ENCODE measurements at places on chromosomes 16 and 17. TPM values are rescaled to one million over a fixed set of nuclear protein-coding genes. Genes with fewer than 3 reads are reported as not detected.

- no peaks in the 10 kb centered on the region for H3K36me3 ChIP-seq
- no peak overlapping the region for H3K27ac ChIP-seq
- DNase-seq, result no peak
- H3K4me1 ChIP-seq, result no peaks in the 10 kb centered on the region
- no peaks in the 10 kb centered on the region for H3K27me3 ChIP-seq
Measured at GRCh38 chr17:49180998-49181635, 29.3 kb downstream of the GNGT2 start.

- peaks cover 6% of the 10 kb centered on the region for H3K4me1 ChIP-seq
- peak overlapping the region; percentile 85 for H3K27ac ChIP-seq
- H3K36me3 ChIP-seq, result no peaks in the 10 kb centered on the region
- no peak overlapping the region for H3K4me3 ChIP-seq
Measured at GRCh38 chr16:50574745-50575136, 26.5 kb downstream of the NKD1 start.

- H3K27me3 ChIP-seq, result no peaks in the 10 kb centered on the region
- H3K4me1 ChIP-seq, result no peaks in the 10 kb centered on the region
- no peaks in the 10 kb centered on the region for H3K36me3 ChIP-seq
- no peak overlapping the region for H3K4me3 ChIP-seq
- DNase-seq, result no peak
Measured at GRCh38 chr16:23896832-23897821, 61.3 kb downstream of the PRKCB start.

ZNF597 gene
- total RNA-seq, result 4.0 TPM

DNA sequence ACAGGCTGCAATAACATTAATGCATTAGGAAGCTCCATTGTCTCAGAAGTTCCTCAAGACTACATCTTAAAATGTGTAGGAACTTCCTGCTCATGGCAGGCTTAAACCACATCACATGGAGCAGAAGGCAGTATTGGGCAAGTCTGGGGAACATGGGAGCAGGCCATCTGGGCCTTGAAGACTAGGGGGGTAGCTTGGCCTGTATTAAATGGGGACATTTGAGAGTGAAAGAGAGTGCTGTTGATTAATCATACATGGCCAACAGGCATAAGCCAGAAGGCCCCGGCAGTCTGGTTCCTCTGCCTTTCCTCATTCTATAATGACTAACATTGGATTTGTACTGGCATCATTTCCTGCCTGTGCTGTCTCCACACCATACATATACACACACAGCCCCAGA lies 25.2 kb upstream of the SLC5A11 start:
- no peaks in the 10 kb centered on the region for H3K4me1 ChIP-seq
- H3K4me3 ChIP-seq, result no peak overlapping the region
- no peak overlapping the region for H3K27ac ChIP-seq
- no peak for DNase-seq

DNA sequence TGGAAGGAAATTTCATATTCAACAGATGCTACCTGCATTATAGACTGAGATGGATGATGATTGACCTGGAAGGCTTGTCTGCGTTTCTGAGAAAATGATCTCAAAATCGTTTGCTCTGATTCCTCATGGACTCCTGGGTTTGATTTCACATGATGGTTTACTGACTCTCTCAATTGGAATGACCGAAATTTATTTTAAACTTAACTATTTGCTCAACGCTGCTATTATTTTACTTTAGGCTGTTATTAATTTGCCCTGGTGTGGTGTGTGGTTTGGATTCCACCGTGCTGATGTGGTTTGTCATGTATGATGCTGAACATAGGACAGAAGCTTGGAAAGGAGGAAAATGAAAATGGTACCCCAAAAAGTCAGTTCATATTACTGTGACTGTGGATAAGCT lies 37.3 kb upstream of the ELAC2 start:
- H3K27me3 ChIP-seq, result no peaks in the 10 kb centered on the region
- no peaks in the 10 kb centered on the region for H3K4me1 ChIP-seq
- H3K4me3 ChIP-seq, result no peak overlapping the region
- no peak for DNase-seq
- no peaks in the 10 kb centered on the region for H3K36me3 ChIP-seq
- H3K27ac ChIP-seq, result no peak overlapping the region

- no peak overlapping the region for H3K27ac ChIP-seq
- no peaks in the 10 kb centered on the region for H3K36me3 ChIP-seq
- no peaks in the 10 kb centered on the region for H3K27me3 ChIP-seq
Measured at GRCh38 chr16:11689031-11689840, 21.0 kb downstream of the SNN start.

- H3K4me3 ChIP-seq, result no peak overlapping the region
- no peaks in the 10 kb centered on the region for H3K36me3 ChIP-seq
- H3K4me1 ChIP-seq, result no peaks in the 10 kb centered on the region
- H3K27ac ChIP-seq, result no peak overlapping the region
- H3K27me3 ChIP-seq, result peaks cover 26% of the 10 kb centered on the region
Measured at GRCh38 chr17:36911001-36911400, 26.3 kb upstream of the LHX1 start.

- no peak overlapping the region for H3K4me3 ChIP-seq
- no peaks in the 10 kb centered on the region for H3K4me1 ChIP-seq
- no peak for DNase-seq
- no peaks in the 10 kb centered on the region for H3K36me3 ChIP-seq
- peaks cover 72% of the 10 kb centered on the region for H3K27me3 ChIP-seq
- no peak overlapping the region for H3K27ac ChIP-seq
Measured at GRCh38 chr17:48701864-48702532, 20.3 kb downstream of the PRAC1 start.

GRCh38 chr17:66976781-66977201 lies 12.3 kb downstream of the CACNG4 start:
- no peaks in the 10 kb centered on the region for H3K27me3 ChIP-seq
- no peak overlapping the region for H3K4me3 ChIP-seq
- H3K27ac ChIP-seq, result no peak overlapping the region
- DNase-seq, result no peak
- H3K36me3 ChIP-seq, result no peaks in the 10 kb centered on the region
- no peaks in the 10 kb centered on the region for H3K4me1 ChIP-seq

SGSH gene
- total RNA-seq, result 16.0 TPM

FOXJ1 gene
- 1.6 TPM for total RNA-seq

DNA sequence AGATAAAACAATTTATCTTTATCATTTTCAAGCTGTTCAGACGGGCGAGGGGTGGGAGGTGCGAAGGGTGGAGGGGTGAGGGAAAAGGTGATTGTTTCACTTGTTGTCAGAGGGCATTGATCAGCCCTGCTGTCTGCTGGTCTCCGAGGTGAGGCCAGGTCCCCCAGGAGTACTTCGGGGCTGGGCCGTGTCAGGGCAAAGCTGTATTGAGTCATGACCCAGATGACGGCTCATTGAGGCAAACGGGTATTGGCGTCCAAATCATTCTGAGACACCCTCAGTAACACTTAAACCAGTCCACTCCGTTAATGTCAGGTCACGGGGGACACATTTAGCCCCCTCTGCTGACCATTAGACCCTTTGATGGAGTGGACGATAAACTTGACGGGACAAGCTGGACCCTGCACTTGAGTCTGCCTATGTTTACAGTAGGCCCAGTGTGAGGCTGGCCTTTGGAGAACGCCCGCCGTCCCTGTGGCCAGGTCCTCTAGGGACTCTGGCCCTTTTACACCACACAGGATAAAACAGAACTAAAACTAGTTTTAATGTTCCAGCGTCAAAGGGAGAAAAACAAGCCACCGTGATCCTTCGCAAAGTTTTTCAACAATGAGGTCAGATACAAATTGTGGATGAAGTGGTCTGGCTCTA lies 502.2 kb upstream of the ZFHX3 start:
- no peak for DNase-seq
- no peak overlapping the region for H3K27ac ChIP-seq
- no peaks in the 10 kb centered on the region for H3K36me3 ChIP-seq
- peaks cover 6% of the 10 kb centered on the region for H3K4me1 ChIP-seq
- peaks cover 2% of the 10 kb centered on the region for H3K27me3 ChIP-seq

Measured in hepatocyte (in vitro differentiated cells).